Stimulated activated CD4-positive, alpha-beta T cell treated with anti-CD3 and anti-CD28 coated beads, Interleukin-4, amount 100 ng/mL, for 1 hour (primary cell): ENCODE measurements at places on chromosomes 5 and 9.

GRCh38 chr5:148623741-148624140, 30.6 kb downstream of the HTR4 start:
- DNase-seq = no peak

DNA sequence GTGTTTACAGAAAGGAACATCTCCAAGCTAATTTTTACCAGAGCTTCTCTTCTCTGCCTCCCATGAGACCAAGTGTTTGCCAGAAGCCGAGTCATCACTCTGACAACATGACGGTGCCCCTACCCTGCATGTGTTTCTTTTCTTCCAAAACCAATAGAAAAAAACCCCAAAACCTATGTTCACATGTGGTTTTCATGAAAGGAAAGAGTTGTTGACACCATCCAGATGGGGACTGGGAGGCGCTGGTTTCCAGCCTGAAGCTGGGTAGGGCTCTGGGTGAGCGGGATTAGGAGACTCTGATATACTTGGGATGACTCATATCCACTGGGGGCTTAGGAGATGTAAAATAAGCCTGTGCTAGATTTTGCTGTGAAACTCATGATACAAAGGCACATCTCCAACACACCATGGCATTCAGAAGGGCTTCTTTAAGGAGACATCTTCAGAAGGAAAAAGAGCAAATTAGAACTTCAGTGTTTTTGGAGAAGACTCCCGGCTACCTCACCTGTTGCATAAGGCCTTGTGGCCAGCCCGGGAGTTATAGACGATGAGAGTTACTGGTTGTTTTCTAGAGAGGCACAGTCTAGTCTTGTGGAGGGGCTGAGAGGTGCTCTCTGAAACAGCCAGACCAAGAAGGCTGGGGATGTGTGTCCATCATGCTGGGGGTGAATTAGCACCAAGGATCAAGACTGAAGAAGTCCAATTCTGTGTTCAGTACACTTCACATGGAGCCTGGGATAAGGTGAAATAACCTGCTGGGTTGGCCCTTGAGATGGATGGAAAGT, 108.9 kb upstream of the LHFPL2 start:
- no peak for DNase-seq

- no peak for DNase-seq
These were observed 137.6 kb downstream of the TRPM3 start for GRCh38 chr9:70983723-70984295.

DNA sequence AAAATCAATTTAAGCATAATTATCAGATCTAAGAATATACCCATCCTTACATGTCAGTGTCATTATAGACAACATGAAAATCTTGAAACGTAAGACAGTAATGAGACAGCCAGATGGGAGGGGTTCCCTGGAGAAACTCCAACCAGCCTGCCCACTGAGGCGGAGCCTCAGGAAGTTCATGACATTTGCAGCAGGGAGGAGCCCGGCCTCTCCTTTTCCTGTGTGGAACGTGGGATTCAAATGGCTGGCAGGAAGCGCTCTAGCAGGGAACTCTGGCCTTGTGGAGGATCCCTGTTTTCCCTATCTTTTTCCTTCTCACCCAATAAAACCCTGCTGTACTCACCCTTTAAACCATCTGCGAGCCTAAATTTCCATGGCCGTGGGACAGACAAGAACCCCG, 176.6 kb upstream of the KCNN2 start:
- no peak for DNase-seq

DNA sequence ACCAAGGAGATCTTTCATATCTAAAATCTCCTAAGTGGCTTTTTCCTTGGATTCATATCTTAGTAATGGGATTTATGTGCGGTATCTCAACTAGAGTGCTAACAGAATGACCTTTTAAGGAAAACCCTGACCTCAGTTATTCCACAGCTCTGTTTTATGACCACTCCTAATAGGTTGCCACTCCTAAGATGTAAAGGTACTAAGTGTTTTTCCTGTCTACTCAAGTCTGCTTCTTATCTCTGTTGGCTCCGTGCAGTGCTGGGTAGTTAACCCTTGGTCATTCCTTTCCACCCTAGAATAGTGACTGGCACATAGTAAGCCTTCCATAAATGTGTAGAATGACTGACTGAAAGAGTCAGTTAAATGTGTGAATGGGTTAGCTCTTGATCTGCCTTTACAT, 161.4 kb downstream of the DOCK2 start:
- no peak for DNase-seq

- no peak for DNase-seq
These were observed 97.4 kb upstream of the MAST4 start for GRCh38 chr5:66498791-66499207.

DNA sequence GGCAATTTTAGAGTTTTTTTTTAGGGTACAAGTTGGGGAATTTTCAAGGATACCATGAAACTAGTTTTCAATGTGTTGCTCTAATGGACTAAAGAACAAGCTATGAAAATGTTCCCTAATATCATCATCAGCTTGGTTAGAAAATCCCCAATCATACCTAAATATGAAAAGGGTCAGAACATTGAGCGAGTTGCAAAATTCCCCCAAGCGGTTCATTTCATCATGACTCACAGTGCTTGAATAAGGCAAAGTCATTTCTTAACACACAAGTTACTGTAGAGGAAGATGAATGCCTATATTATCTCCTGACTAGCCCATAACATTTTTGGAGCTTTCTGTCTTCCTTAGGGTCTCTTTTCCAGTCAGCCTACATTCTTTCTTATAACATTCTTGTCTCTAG, 62.7 kb downstream of the ST8SIA4 start:
- no peak for DNase-seq

DNA sequence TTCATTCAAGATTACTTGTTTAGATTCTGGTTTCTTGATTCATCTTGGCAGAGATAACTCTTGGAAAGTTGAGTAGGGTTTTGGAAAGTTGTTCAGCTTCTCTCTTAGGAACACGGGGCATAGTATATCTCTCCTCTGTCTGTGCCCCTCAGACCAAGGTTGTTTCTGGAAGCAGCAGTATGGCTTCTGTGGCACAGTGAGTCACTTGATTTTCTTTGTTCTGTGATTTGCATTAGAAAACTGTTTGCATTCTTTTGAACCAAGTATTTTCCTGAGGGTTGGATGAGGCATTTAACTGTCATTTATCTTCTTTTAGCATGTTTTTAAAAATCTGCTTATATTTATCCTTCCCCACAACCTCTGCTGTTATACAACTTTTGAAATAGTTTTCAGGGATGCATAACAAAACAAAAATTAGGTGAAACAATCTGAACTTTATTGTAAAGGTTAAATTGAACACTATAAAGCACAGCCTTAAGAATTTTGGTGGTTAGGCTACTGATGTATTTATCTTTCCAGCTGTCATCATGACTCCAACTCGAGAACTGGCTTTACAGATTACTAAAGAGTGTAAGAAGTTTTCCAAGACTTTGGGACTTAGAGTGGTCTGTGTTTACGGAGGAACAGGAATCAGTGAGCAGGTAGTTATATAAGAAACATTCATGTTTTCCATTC, 26.5 kb downstream of the DDX46 start:
- DNase-seq = no peak

- DNase-seq = no peak
These were observed 6.7 kb upstream of the PDE6A start for GRCh38 chr5:149951138-149951749.

DNA sequence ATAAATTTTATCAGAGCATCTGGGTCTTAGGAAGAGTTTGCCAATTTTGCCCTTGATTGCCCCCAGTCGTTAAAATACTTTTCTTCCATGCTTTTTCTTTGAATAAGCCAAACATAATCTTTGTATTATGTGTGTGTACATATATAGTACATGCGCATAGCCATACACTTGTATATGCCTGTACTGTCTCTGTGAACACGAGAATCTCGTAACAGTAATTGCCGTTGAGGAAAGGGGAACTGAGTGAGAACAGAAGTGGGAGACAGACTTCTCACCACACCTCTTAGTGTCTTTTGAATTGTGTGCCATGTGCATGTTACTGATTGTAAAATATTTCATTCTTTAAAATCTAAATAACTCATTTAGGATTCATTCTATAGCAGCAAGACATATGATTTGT, 79.6 kb upstream of the GRHPR start:
- no peak for DNase-seq

DNA sequence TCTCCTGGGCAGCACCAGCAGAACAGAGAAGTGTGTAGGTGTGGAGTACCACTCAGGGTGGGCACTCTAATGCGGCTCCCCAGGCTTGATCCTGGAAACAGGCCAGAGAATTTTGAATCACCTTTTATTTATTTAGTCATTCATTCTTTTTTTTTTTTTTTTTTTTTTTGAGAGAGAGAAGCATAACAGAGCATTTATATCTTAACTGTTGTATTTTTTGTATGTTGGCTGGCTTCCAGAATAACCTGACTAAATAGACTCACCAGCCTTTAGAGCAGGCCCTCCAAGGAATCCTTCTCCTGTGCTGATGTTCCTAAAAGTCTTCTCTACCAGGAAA, 153.4 kb downstream of the PIK3R1 start:
- DNase-seq = no peak

DNA sequence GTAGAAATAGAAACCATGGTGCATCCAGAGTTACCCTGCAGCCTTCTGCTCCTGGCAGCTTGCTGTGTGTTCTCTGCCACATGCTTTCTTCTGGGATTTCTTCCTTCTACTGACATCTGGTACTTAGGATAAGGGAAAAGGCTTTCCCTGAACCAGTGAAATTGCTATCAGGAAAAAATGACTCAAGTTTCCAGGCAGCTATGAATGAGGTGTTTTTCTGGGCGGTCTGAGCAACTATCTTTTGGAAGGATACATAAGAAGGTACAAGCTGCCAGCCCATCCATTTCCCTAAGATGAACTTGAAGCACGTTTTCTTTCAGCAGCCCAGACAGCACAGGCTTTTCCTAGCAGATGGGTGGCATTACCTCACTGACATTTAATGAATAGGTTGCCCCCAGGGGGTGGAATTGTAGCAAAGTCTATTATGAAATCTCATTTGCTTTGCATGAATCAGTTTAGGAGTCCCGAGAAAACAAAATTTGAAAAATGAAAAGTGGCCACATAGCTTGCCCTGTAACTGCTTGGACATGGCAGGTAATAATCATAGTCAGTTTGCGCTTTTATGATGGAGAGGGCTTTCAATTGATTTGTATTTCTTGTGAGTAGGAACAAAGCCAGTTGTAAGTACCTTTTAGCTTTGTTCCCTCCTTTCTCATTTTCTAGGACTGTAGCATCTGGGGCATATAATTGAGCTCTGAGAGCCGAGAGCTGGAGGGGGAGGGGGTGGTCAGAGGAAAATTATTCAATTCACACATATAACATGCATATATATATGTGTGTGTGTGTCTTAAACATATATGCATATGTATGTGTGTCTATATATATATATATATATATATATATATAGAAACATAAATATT, 108.5 kb downstream of the C9orf152 start:
- DNase-seq = no peak

GRCh38 chr5:150763023-150763769, 4.4 kb upstream of the DCTN4 start:
- DNase-seq = no peak

DNA sequence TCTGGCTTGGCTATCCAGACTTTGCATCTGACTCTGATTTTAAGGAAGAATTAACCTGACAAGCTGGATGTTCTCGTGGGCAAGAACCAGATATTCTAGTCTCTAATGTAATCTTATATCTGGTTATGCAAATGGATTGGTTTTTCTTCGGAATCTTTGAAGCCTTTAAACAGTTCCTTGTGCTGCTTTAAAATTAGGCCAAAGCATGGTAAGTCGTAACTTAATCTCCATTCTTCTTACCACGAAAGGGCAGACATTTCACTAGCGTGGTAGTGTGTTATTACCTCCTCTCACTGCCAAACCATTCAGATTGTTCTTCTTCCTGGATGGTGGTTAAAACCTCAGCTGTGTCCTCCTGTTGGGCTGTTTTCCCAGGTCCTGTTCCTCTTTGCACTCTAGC, 34.1 kb upstream of the TTC23L start:
- DNase-seq = no peak
